ENCODE measurements at places on chromosomes 12 and 14. TPM values are rescaled to one million over a fixed set of nuclear protein-coding genes. Genes with fewer than 3 reads are reported as not detected.

The CYP27B1 gene
- 0.80 TPM for total RNA-seq

The ATXN7L3B gene
- 27.6 TPM for total RNA-seq

The ADAMTS20 gene
- total RNA-seq = not detected

The CRACR2A gene
- 20.1 TPM for total RNA-seq

The GPR65 gene
- total RNA-seq = 0.07 TPM
